Dermis microvascular lymphatic vessel endothelial cell (primary cell): ENCODE measurements at places on chromosomes 2 and 18.

- DNase-seq = no peak
Observed at GRCh38 chr2:56244911-56245530, 61.2 kb downstream of the CCDC85A start.

- no peak for DNase-seq
Observed at GRCh38 chr2:195501746-195502145, 155.3 kb upstream of the SLC39A10 start.

- no peak for DNase-seq
Observed at GRCh38 chr2:112918256-112918655, 7.3 kb downstream of the IL37 start.

DNA sequence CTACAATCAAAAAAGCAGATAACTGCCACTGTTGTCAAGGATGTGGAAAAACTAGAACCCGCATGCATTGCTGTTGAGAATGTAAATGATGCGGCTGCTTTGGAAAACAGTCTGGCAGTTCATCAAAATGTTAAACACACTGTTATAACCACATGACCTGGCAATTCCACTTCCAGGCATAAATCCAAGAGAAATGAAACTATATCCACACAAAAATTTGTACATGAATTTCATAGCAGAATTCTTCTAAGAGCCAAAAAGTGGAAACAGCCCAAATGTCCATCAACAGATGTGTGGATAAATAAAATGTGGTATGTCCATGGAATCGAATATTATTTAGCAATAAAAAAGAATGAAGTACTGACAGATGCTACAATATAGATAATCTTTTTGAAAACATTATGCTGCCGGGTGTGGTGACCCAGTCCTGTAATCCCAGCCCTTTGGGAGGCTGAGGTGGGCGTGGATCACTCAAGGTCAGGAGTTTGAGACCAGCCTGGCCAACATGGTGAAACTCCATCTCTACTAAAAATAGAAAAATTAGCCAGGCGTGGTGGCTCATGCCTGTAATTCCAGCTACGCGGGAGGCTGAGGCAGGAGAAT, 32.0 kb downstream of the ERCC3 start:
- no peak for DNase-seq

- DNase-seq = no peak
Observed at GRCh38 chr2:109690822-109691541, 76.8 kb downstream of the SOWAHC start.

DNA sequence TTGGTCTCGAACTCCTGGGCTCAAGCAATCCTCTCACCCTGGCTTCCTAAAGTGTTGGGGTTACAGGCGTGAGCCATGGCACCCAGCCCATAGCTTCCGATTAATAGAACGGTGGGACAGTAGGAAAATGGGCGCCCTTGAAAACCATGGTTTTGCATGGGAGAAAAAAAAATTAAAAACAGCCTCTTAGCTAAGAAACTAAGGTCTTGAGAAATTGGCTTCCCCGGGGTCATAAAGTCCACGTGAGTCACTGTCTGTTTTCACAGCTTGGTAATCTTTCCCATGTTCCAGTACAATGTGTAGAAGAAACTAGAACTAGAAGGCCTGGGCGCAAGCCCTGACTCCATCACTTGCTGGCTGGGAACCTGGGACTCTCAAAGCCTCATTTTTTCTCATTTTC, 20.7 kb downstream of the B3GNT2 start:
- DNase-seq = no peak

- DNase-seq = no peak
Observed at GRCh38 chr2:238295144-238296112, 7.0 kb upstream of the PER2 start.

GRCh38 chr2:26870585-26871095, 22.7 kb downstream of the DPYSL5 start:
- no peak for DNase-seq

- no peak for DNase-seq
Observed at GRCh38 chr2:232687382-232688160, 9.6 kb upstream of the GIGYF2 start.

GRCh38 chr2:12704378-12704777, 12.4 kb upstream of the TRIB2 start:
- no peak for DNase-seq

- DNase-seq = peak; percentile 26
Observed at GRCh38 chr2:197500503-197501131, 438 bp downstream of the HSPE1 start.

GRCh38 chr2:205216580-205216979, 465.7 kb upstream of the NRP2 start:
- no peak for DNase-seq

DNA sequence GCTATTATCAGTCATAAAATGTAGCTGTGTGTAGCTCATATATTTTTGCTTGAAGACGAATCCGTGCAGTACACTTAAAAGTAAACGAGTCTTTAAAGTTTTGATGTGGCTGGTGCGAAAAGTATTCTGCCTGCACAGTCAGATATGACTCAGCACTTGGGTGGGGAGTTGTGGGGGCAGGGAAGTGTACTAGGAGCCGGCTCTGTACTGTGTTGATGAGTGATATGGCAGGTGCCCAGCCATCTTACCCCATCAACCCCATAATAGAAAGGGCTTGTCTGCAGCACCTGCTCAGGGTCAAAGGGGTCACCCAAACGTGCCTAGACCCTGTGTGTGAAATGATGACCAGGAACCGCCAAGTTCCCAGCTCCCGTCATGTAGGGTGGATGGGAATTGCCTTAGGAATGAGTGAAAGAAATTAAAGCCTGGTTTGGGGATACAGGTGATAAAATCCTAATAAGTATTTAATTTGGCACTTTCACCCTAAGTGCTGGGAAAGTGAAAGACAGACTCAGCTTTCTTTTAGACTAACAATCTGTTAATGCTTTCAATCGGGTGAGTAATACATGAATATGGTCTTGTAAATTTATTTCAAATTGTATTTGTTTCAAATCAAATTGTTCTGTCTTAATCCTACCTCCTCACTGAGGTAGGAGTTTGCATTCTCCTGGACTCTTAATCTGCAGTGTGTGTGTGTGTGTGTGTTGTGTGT, 48.0 kb downstream of the BCL2L11 start:
- DNase-seq = peak; percentile 27

GRCh38 chr2:46118656-46119371, 178.4 kb upstream of the EPAS1 start:
- DNase-seq = peak; percentile 86

GRCh38 chr2:99450199-99450598, 39.6 kb downstream of the REV1 start:
- no peak for DNase-seq

GRCh38 chr2:160561551-160562295, 68.1 kb upstream of the RBMS1 start:
- no peak for DNase-seq

DNA sequence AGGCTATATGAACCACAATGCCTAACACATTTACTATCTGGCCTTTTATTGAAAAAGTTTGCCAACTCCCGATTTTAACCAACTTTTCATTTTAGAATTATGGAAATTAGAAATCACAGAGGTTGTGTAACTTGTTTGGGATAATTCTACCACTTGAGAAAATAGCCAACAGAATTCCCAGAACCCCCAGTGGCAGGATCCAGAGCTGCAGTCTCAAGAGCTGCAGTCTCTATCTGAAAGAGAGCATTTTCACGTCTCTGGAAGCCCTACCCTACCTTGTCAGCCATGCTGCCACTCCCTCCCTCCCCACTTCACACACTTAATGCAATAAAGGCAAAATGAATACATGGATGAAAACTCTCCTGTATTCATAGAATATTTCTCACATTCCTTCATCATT, 23.4 kb upstream of the TSPYL6 start:
- DNase-seq = no peak

GRCh38 chr2:98586551-98587140, 21.7 kb downstream of the COA5 start:
- no peak for DNase-seq

- DNase-seq = no peak
Observed at GRCh38 chr2:181185948-181186347, 205.5 kb downstream of the UBE2E3 start.

- DNase-seq = no peak
Observed at GRCh38 chr18:6363216-6363615, 51.5 kb downstream of the L3MBTL4 start.

- no peak for DNase-seq
Observed at GRCh38 chr2:85421260-85422071, 3.0 kb downstream of the SH2D6 start.

DNA sequence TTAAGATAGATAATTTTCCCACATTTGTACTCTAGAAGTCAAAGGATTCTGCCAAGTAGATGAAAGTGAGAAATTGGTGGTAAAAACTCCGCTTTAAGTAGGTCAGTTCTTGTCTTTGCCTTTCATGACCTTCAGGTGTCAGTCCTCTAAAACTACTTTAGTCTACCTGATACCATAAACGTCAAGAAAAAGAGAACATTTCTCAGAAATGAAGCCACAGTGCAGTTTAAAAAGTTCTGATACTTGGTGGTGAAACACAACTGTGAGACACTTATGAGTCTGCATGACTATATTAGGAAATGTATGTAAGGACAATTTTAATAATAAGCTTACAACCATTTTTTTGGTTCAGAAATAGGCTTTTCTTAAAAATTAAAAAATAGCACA, 583.3 kb downstream of the SATB2 start:
- DNase-seq = no peak

- no peak for DNase-seq
Observed at GRCh38 chr2:39948016-39948719, 169.1 kb upstream of the THUMPD2 start.

DNA sequence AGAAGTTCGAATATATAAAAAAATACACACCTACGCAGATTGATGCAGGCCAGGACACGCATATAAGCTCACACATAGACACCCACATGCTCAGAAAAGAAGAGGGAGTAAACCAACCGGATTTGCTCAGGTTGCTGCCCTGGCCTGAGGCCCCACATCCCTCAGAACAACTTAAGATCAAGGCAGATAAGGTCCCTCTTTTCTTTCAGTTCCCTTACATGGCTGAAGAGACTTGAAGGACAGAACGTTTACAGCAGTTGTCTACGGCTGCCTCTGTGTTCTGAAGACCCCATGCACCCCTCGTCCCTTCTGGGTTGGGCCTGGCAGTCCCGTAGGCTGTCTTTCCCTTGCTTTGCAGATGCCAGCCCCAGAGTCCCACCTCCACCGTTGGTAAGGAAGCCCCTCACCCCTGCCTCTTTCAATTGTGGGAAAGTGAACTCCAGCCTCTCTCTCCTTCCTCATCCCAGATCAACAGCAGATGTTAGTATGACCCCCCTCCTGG, 4.3 kb upstream of the NAGK start:
- no peak for DNase-seq

- DNase-seq = no peak
Observed at GRCh38 chr2:127954857-127955256, 69.1 kb upstream of the AMMECR1L start.

DNA sequence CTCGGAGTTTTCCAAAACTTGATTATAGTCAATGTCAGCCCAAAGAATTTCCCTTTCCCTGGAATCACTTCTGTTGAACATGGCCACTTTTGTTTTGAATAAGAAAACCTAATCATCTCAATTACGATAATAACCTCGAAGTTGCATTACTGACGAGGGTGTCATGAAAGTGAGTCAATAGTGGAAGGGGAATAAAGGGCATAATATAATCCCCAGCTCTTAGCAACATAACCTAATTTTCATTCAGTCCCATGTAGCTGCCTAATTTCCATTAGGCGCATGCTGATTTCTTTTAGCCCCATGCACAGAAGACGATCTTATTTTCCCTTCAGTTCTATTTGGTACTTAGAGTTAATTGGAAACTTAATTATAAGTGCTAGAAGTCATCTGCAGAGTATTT, 51.1 kb upstream of the RAPH1 start:
- no peak for DNase-seq

GRCh38 chr2:10241641-10242430, 60.9 kb upstream of the HPCAL1 start:
- no peak for DNase-seq

- DNase-seq = no peak
Observed at GRCh38 chr2:109000738-109001137, 11.7 kb upstream of the EDAR start.

GRCh38 chr2:60509066-60509465, 44.4 kb downstream of the BCL11A start:
- no peak for DNase-seq

DNA sequence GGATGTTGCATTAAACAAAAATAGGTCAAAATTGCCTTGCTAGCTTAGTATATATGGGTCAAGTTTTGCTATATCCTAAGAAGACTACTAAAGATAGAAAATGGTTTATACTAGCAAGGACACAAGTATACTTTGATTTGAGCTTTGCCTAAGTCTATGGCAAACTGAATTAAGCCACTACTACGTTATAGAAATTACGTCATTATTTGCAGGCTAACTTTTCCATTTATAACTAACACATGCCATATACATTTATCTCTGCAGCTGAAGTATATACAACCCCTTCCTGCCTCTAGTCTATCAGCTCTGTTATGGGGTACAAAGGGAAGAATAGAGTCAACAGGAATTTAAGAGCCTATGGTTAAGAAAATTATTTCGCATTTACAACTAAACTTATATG, 16.2 kb downstream of the YWHAQ start:
- no peak for DNase-seq

DNA sequence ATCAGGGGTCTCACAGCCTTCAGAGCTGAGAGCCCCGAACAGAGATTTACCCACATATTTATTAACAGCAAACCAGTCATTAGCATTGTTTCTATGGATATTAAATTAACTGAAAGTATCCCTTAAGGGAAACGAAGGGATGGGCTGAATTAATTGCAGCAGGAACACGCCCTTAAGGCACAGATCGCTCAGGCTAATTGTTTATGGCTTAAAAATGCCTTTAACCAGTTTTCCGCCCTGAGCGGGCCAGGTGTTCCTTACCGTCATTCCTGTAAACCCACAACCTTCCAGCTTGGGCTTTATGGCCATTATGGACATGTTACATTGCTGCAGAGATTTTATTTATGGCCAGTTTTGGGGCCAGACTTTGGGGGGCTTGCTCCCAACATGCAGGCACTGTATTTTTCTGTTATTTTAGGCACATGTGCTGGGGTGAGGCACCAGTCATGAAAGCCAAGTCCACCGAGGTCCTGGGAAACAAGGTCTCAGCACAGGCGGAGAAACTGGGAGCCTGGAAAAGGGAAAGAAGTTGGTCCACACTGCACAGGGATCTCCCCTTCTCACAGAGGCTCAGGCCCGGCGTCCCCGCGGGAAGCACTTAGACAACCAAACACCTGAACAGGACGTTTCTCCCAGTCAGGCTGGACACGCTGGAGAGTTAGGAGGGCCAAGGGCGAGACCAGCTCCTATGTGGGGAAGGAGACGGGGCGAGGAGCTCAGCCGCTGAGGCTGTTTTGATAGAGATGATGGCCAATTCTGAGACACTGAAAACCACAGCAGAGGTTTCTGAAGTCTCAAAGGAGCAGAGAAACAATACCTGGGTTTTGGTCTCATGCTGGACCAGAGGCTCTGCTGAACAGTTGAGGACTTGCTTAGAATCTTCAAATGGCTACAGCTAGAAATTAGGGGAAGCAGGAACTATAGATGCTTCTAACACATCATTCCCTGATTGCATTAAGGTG, 86.7 kb downstream of the TMEM18 start:
- DNase-seq = no peak

GRCh38 chr2:73260338-73260984, 23.8 kb downstream of the FBXO41 start:
- peak; percentile 57 for DNase-seq

- no peak for DNase-seq
Observed at GRCh38 chr18:77700051-77700450, 450.4 kb downstream of the GALR1 start.

- peak; percentile 83 for DNase-seq
Observed at GRCh38 chr2:174606336-174606735, 8.7 kb upstream of the WIPF1 start.
